ENCODE measurements at places on chromosomes 3 and 15.

- no peak for DNase-seq
Measured at GRCh38 chr3:4674216-4674615, 181.1 kb downstream of the ITPR1 start.

- no peak for DNase-seq
Measured at GRCh38 chr15:100430411-100430810, 88.6 kb upstream of the ADAMTS17 start.

DNA sequence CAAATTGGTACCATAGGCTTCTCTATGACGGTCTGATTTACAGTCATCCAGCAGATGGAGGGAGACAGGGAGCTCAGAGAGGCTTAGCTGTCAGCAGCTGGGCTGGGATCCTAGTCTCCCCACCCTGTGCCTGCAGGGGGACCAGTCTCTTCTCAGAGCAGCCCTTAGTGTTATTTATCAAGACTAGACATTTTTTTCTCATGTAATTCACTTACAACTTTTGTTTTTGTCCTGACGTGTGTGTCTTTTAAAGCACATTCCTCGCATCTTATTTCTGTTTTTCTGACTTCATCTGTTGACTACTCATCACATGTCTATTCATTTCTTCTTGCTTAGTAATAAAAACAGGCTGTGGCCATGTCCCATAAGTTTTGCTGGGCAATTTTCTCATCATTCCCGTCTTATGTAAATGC, 116.1 kb downstream of the KLF13 start:
- no peak for DNase-seq

GRCh38 chr3:187062526-187063177, 76.6 kb downstream of the RPL39L start:
- DNase-seq = no peak

- no peak for DNase-seq
Measured at GRCh38 chr15:81097116-81097889, 36.8 kb upstream of the CFAP161 start.

- no peak for DNase-seq
Measured at GRCh38 chr3:30632065-30632464, 25.7 kb downstream of the TGFBR2 start.

- DNase-seq = no peak
Measured at GRCh38 chr3:96069065-96069464, 745.3 kb upstream of the EPHA6 start.

DNA sequence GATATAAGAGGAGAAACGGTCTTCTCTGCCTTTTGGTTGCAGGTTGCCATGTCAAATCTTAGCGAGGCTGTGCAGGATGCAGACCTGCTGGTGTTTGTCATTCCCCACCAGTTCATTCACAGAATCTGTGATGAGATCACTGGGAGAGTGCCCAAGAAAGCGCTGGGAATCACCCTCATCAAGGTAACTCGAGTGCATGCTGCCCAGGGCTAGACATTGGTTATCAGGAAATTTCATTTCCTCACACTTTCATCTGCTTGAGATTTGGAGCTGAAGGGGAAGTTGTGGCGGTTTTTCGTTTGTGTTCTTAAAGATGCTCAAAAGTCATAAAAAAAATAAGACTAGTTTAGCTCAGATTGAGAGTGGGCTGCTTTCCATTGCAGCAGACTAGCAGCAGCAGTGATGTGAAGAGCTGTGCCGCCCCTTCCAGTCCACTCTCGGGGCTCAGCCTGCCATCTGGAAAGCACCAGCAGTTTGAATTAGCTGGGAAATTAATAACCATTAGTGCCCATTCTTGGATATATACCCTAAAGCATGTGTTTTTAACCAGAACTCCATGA, 32.2 kb downstream of the GPD1L start:
- DNase-seq = no peak

GRCh38 chr3:183491923-183492848, 63.3 kb downstream of the KLHL6 start:
- no peak for DNase-seq

DNA sequence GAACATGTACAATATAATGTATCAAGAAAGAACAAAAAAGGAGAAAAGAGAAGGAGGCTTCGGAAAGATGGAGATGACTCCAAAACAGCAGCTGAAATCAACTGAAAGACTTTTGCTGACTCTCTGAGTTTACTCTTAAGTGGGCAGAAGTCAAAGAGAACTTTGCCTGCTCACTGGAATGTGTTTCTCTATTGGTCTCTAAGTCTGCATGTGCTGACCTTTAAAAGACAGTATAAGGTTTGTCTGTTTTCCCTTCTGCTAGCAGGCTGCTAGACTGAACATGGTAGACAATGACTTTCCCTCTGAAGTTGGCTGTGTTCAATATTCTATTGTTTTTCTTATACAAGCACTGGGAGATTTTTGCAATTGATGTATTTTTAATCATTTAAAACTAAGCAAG, 7.2 kb upstream of the MAP4 start:
- no peak for DNase-seq

DNA sequence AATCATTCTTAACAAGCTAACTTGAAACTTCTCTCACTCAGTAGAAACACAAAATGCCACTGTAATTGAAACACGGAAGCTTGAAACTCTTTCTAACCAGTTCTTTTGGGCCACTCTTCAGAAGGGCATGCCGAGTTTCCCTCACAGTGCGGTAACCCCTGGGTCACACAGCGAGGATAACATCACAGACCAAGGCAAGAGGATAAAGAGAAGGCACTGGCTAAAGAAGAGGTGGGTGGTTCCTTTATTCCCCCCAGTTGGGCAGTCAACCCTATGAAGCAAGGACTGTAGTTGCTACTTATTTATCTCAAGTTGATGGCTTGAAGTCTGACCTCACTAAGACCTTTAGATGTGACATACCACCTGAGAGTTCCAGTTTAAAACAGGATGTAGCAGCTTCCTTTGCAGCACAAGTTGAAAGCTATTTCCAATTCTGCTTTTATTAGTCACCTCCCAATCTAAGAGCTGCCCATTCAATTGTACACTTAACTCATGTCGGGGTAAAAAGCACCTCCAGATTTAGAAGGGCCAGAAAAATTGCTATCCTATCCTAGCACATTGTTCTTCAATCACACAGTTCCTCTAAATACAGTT, 272.4 kb downstream of the TIGIT start:
- no peak for DNase-seq

- no peak for DNase-seq
Measured at GRCh38 chr3:52493232-52494017, 1.7 kb upstream of the STAB1 start.

- no peak for DNase-seq
Measured at GRCh38 chr3:114408736-114409670, 115.2 kb downstream of the TIGIT start.
